Non-pigmented ciliary epithelial cell (primary cell): ENCODE measurements at places on chromosomes 7 and 10.

DNA sequence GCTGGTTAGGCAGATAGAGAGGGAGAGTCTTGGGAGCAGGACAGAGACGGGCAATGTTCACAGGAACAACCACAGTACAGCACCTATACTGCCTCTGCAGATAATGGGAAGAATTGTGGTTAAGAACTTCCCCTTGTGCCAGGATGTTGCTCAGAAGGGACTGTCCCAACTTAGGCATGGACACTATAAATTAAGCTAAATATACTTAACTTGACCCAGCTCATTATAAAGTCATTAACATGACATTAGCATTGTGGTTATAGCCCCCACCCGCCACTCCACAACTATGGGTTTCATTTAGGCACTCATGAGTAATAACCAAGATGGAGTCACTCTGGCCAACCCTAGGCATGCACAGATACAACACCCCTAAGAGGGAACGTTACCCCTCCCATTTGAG is 310.9 kb upstream of the NRG3 start:
- DNase-seq, result no peak

- no peak for DNase-seq
Measured at GRCh38 chr7:85041605-85042216, 145.1 kb downstream of the SEMA3D start.

DNA sequence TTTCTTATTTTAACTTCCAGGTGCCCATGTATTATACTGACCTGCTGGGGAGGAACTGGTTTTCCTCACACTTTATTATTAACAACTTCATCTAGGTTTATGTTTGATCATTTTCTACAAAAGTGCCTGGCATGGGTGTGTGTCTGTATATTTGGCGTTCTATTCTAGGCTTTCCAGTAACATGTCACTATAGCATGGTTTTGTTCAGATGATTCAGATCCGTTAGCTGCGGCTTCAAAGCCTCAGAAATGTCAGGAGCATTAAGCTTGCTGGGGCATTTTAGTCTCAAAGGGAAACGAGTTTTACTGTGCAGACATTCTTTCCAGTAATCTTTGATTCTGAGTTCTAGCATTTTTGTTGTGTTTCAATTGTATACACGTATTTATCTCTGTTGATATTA is 2.3 kb downstream of the INPP5A start:
- peak; percentile 55 for DNase-seq

DNA sequence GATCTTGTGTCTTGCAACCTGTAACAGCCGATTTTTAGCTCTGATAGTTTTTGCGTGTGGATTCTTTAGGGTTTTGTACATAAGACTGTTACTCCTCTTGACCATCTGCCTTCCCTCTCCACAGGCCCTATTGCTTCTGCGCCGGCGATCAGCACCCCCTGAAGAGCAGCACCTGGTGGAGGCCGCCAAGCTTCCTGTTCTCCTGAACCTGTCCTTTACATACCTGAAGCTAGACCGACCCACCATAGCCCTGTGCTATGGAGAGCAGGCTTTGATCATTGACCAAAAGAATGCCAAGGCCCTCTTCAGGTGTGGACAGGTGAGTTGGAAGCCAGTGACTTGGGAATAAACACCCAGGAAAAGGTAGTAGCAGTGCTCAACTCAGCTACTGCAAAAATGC is 12.6 kb downstream of the FKBP6 start:
- DNase-seq, result no peak

DNA sequence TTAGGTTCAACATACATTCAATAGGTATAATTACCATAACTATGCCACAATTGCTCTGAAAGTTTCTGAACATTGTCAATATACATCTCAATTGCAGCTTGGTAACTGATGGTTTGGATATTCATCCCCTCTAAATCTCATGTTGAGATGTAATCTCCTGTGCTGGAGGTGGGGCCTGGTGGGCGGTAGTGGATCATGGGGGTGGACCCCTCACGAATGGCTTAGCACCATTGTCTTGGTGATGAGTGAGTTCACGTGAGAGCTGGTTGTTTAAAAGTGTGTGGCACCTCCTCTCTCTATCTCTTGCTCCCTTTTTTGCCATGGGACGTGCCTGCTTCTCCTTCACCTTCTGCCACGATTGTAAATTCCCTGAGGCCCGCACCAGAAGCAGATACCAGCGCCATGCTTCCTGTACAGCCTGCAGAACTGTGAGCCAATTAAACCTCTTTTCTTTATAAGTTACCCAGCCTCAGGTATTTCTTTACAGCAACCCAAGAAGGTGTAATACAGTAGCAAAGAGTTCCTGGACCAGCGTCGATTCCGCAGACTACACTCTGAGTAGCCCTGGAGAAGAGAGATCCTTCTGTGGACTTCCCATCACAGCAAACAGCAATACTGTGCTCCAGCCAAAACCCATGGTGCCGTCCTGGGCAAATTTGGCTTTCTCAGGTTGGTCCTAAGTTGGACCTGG is 83.8 kb upstream of the GRB10 start:
- no peak for DNase-seq

DNA sequence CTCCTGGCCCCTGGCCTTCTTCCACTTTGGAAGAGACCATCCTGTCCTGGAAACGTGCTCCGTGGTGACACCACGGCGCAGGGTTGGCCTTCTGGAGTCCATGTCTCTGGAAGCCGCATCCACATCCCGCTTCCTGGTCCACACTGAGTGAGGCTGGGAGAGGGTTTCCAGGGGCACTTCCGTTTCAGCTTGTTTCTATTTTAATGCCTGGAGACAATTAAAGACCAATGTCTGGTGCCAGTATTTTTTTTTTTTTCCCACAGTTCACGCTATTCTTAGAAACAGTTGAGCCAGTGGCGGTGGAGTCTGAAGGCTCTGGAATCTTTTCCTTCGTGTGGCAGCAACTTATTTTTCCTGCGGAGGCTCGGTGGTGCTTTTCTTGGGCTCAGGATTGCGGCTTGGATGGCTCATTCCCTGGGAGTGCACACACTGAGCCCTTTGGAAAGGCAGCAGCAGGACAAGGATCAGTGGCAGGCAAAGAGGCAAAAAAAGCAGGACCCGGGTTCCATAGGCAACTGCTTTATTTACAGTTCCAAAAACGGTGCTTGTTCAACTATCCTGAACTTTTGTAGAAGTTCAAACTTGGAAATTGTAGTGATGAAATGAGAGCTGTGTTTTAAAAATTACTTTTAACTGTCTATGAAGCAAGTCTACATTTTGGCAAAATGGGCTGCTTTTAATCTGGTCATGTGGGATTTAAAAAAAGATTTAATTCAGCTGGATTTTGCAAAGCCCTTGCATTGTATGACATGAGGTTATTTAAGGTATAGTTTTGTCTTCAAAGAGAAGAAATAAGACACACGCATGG is 202.8 kb downstream of the BAMBI start:
- DNase-seq, result no peak

GRCh38 chr7:154696556-154696955 is 306.4 kb downstream of the PAXIP1 start:
- DNase-seq, result no peak

DNA sequence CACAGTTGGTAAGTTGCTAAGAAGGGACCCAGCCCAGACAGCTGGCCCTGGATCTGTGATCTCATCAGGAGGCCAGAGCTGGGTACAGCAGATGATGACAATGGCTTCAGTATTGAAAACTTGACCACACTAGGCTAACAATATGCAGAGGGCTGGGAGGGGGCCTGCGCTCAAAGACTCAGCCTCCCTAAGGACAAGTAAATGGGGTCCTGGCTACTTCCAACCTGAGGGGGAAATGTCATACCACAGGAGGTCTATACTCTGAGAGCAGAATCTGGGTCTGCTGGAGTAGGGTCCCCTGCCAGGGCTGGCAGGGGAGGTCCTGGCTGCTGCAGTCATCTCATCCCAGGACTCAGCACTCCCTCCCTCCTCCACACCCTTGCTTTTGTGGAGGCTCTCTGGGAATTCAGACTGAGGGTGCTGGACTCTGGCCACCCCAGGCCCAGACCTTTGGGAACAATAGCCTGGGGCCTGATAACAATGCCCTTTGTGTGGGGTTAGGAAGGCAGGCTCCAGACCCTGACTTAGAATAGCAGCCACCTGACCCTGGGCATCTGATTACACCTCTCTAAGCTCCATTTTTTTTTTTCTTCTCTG is 1.4 kb downstream of the FXYD4 start:
- DNase-seq, result no peak
